ENCODE measurements at places on chromosomes 1 and 21. TPM values are rescaled to one million over a fixed set of nuclear protein-coding genes. Genes with fewer than 3 reads are reported as not detected.

- no peak for DNase-seq
Observed at GRCh38 chr1:232621050-232621449, 8.9 kb downstream of the SIPA1L2 start.

DNA sequence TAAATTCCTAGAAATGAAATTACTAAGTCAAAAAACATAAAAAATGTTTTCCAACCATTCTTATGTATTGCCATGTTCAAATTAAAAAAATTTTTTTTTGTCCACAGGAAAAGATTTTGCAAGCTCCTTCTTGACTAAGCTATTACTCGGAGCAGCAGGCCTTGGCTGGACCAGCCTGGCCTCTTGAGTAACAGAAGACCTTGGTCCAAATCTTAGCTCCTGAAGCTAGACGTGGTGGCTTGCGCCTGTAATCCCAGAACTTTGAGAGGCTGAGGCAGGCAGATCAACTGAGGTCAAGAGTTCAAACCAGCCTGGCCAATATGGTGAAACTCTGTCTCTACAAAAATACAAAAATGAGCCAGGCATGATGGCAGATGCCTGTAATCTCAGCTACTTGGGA lies 77.6 kb downstream of the CLSTN1 start:
- DNase-seq: no peak

Gene EEIG2
- total RNA-seq: 17.4 TPM

Gene LCE1D
- total RNA-seq: not detected

DNA sequence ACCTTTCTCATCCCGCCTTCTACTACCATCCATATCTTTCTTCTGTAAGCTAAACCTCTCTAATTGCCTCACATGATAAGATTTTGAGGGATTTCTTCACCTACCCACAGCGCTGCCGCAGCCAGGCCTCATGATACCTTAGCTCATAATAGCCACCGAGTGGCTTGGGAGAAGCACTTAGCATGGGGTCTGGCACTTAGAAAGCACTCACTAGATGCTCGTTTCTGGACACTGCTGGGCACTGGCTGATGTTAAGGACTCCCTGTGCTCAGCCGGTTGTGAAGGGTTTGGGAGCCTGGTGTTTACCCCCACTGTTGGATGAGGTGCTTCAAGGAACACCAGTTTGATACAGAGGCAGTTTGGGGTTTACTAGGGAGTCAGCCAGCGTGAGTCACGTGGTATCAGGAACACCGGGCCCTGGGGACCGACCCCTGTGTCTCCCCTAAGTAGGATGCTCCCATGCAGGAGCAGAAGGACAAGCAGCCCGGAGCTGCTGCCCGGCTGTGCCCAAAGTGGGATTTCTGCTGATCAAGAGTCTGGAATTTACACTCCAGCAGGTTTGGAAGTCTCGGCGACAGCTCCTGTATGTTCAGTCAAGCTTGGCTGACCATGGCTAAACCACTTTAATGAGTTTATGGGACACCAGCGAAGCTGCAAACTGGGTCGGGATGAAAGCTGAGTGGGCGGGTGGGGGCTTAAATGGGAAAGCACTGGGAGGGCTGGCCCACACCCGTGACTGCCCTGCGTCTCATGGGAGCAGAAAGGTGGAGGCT lies 63.3 kb downstream of the GALNT2 start:
- DNase-seq: no peak

DNA sequence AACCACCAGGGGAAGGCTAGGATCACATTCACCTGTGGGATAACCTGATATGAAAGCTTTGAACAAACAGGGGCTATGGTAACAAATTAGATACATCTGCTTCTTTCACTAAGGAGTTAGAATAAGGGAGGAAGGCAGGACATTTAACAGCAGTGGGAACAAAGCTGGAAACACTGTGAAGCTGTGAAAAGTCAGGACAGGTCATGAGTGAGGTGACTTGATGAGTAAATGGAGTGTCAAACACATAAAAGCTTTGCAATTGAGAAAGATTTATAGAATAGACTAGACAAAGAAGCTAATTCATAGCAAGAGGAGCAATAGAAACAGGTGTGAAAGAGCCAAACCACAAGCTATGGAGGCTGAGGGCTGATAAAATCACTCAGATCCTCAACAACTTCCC lies 110.0 kb downstream of the ASTN1 start:
- no peak for DNase-seq

- no peak for DNase-seq
Observed at GRCh38 chr1:155223047-155223446, 14.6 kb downstream of the MTX1 start.

Gene CNIH3
- total RNA-seq: 3.8 TPM
